Activated gamma-delta T cell treated with anti-CD3 and anti-CD28 coated beads, Interleukin-2, amount 50 U/mL, for 16 hours (primary cell): ENCODE measurements at places on chromosomes 7 and 10.

GRCh38 chr10:110494532-110494931 is 3.2 kb upstream of the DUSP5 start:
- no peak for DNase-seq

GRCh38 chr7:107233174-107233573 is 64.4 kb downstream of the HBP1 start:
- no peak for DNase-seq

GRCh38 chr7:150373049-150373801 is 4.6 kb downstream of the REPIN1 start:
- DNase-seq, result no peak

DNA sequence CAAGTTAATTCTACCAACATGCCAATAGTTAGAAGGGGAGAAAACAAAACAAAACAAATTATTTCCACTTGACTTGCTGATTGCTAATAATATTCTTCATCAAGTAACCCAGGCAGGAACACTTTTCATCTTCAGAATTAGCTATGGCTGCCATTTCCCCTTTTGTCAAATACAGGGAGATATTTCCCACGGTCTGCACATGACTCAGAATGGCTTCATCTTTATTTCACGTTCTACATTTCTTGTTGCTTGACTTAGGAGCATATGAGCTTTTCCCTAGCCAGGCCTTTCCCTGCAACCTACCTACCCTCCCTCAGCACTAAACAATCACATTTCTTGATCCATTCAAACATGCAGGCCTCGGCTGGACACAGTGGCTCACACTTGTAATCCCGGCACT is 6.5 kb downstream of the CPVL start:
- DNase-seq, result no peak

DNA sequence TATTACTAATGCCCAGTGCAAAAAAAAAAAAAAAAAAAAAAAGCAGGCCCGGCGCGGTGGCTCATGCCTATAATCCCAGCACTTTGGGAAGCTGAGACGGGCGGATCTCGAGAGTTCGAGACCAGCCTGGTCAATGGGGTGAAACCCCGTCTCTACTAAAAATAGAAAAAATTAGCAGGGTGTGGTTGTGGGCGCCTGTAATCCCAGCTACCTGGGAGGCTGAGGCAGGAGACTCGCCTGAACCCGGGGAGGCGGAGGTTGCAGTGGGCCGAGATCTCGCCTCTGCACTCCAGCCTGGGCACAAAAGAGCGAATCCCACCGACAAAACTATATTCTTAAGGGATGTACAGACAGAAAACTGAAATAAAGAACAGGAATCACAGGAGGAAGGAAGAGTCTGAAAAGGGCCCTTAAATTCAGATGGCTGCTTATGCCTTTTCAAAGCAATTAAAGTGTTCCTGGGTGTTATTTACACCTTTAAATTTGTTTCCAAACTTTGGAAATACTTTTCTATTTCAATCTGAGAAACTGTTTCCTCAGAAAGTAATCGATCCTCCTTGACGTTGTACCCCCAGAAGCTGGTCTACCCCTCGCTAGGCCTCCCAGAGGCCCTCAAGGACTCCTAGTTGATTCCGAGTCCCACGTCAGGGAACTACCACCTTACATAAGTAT is 2.0 kb upstream of the KMT2E start:
- DNase-seq, result no peak

- DNase-seq, result no peak
Observed at GRCh38 chr7:24968165-24968564, 11.8 kb downstream of the OSBPL3 start.

DNA sequence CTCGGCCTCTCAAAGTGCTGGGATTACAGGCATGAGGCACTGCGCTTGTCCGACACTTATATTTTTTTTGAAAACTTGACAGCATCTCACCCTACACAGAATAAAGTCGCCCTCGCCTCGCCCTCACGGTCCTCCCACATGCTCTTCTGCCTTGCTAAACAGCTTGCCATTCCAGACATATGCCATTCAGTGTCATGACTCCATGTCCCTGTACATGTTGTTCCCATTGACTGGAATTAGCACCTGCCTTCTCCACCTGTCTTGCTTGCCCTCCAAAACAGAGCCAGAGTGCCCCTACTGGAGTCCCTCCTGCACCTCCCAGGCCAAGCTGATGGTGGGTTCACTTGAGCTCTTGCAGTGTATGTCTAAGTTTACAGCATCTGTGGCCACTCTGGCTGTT is 6.2 kb downstream of the NIPSNAP2 start:
- DNase-seq, result no peak

- DNase-seq, result no peak
Observed at GRCh38 chr7:151601521-151602305, 82.0 kb upstream of the RHEB start.

GRCh38 chr7:41867639-41868280 is 164.9 kb upstream of the INHBA start:
- DNase-seq, result no peak

DNA sequence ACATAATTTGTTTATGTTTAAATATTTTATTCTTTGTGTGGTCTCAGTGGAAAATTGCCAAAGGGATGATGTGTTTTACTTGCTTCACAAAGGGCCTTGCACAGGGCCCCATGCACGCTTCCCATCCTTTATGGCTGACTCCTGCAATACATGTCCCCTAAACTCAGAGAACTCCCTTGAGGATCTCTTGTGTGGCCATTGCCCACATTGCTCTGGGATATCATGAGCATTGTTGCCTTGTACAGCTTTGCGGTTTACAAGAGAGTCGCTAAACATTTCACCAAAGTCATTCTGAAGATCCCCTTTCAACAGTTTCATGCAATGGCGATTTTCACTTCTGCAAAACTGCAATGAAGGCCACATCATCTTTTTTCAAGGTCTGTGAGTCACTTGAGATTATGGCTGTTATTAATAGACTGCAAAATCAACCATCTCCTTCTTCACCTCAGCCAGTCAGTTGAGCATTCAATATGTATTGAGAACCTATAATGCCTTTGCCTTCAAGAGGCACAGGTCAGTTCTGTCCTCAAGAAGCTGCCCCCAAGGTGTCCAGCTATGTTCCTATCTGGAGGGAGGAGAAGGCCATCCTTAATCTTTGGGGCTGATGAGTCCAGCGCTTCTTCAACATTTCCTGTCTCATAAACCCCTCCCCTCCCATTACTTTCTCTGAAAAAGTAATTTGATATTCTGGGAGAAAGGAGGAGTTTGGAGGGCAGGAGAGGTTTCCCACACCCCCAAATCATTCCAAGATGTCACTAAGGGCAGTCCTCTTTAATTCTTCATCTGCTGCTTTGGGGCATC is 108.1 kb downstream of the CCDC71L start:
- DNase-seq, result no peak

GRCh38 chr7:115356139-115356746 is 434.3 kb downstream of the MDFIC start:
- no peak for DNase-seq

- DNase-seq, result no peak
Observed at GRCh38 chr10:122276611-122277208, 5.6 kb downstream of the BTBD16 start.

DNA sequence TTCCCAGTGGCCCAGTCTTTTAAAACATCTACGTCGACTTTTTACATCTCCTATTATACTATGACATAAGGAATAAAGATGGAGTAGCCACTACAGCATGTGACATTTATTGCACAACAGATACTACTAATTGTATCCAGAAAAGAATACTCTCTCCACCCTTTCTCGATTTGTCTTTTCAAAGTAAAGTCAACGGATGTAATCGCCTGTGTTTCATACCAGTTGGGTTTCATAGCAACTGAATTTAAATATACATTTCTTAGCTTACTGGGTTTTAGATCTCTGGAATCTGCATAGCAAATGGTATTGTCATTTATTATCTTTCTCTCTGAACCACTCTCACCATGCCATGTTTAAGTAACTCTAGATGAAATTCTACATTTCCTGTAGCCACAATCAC is 86.4 kb upstream of the TRIL start:
- no peak for DNase-seq

- DNase-seq, result no peak
Observed at GRCh38 chr7:140049339-140050024, 13.3 kb downstream of the PARP12 start.

DNA sequence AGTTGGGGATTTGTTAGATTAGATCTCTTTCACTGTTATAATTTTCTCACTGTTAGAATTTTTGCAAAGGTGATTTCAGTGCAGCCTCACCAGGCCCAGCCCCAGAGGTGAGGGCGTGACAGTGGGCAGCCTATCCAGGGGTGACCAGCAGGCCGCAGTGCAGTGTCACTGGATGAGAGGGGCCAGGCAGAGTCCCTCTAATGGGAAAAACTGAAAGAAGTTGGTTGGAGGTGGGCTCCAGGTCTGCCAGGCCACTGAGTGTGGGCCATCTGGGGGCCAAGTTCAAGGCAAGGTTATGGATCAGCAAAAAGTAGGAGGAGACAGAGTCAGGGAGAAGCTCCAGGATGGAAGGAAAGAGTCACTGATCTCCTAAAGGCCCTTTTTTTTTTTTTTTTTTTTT is 90.5 kb upstream of the SDK1 start:
- no peak for DNase-seq

DNA sequence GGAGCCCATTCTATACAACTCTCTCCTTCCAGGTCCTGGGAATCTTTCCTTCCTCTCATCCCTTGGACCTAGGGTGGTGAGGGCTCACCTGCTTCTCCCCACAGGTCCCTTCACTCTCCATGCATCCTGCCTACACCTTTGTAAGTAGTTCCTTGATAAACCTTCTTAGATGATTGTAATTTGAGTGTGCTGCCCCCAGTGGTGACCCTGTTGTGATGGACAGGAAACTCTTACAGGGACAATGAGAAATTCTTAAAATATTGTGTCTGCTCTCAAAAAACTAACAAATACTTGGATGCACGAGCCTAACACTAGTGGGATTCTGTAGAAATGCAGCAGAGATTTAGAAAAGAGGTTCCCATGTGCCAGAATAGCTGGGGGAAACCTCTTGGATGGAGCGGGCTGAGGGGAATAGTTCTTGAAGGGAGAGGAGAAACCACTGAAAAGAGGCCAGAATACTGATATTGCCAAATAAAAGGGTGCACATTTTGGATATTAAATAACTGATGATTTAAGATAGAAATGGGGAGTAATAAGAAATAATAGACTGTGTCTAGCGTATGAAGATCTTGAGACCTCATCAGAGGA is 6.7 kb upstream of the PAXIP1 start:
- DNase-seq, result no peak

DNA sequence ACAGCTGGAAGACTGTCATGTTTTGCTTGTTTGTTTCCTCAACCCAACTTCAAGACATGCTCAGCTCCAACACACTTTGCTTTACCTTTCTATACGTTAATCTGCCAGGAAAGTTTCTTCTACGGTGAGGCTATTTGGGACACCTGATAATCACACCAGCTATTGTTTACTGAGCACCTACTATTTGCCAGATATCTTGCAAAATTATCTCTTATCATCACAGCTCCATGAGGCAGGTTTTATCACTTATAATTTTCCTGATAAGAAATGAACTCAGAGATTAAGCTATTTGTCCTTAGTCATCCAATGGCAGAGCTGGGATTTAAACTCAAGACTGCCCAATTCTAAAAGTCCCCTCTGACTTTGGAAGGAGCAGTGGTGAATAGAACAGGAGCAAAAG is 117.4 kb downstream of the CREB5 start:
- no peak for DNase-seq

- no peak for DNase-seq
Observed at GRCh38 chr7:7434329-7434728, 101.3 kb downstream of the COL28A1 start.

GRCh38 chr7:77338883-77339629 is 77.1 kb downstream of the GSAP start:
- no peak for DNase-seq

GRCh38 chr10:31707093-31708039 is 221.3 kb downstream of the ARHGAP12 start:
- no peak for DNase-seq

DNA sequence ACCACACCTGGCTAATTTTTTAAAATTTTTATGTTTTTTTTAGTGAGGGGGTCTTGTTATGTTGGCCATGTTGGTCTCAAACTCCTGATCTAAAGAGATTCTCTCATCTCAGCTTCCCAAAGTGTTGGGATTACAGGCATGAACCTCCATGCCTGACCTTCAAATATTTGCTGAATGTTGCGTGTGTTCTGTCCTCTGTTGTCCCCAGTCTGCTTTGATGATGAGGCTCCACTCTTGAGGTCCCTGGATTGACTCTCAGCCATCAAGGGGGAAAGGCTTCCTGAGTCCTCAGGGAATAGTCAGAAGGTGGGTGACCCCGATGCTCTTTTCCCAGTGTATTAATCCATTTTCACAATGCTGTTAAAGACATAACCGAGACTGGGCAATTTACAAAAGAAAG is 26.0 kb downstream of the LYZL2 start:
- no peak for DNase-seq

DNA sequence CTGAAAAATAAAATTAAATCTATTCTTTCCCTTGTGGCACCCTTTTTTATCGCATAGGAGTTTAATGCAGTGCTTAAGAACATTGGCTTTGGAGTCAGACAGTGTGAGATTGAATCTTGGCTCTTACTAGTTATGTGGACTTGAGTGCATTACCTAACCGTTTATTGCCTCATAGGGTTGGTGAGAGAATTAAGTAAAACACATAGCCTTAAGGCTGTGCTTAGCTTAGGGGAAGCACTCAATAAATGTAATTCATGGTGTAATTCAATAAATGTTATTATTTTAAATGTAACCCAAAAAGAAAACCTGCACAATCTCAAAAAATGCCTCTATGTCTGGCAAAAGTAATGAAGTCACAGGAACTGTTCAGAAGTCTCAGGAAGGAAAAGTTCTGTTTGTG is 2.7 kb downstream of the STK17A start:
- no peak for DNase-seq

DNA sequence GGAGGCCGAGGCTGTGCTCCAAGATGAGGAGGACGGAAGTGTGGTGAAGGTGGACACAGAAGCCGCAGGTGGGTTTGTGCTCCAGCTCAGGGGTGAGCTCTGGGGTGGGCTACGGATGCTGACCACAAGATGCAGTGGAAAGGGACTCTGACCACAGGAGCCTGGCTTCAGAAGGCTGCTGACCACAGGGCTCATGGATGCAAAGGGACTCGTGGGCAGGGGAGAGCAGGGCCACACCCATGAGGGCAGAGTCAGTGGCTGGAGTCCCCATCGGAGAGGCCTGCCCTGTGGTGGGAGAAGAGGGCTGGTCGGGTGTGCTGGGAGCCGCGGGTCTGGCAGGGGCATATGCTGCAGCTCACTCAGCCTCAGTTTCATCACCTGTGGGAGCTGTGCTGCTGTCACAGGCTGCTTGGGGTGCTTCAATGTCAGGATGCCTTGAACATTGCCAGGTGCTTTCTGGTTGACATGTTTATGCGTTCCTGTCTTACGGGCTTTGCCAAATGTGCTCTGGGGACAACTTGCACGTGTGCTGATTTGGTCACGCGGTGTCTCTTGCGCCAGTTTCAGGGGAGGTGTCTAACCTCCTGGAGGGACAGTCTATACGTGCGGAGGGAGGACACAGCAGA is 13.7 kb downstream of the SCART1 start:
- no peak for DNase-seq

- no peak for DNase-seq
Observed at GRCh38 chr7:29330136-29330535, 135.6 kb downstream of the CHN2 start.

GRCh38 chr7:38451840-38452239 is 178.4 kb upstream of the TARP start:
- DNase-seq, result no peak

- DNase-seq, result no peak
Observed at GRCh38 chr7:80309971-80310549, 175.4 kb downstream of the GNAI1 start.
